ENCODE measurements at places on chromosomes 4 and X.
A peak's percentile ranks its signal among the peaks of the same experiment; 100 is the strongest.

DNA sequence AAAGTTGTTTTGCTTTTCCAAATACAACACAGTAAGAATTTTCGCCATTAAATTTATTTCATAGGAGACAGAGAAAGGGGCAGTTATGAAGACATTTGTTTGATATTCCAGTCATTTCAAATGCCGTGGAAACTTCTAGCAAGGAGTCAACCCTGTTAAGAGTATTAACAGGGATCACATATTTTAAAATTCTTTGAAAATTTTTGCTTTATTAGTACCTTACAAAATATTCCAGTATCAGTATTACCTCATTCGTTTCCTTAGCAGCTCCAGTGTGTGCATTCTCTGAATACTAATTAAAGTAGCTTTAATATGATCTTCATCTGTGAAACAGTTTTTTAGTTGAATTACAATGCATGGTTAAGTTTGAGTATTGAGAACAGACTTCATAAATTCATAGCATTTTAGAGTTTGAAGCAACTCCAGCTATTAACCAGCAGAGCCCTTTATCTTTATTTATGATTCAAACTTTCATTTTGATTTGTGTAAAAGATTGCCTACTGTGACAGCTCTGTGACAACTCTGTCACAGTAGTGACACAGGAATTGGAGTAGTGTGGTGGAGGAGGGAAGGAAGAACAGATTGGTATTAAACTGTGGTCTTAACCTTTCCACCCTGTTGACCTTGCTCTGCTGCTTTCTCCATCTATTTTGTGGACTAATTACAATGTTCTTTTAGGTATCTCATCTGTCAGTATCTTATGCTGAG is 86.3 kb downstream of the PDLIM5 start:
- no peak for DNase-seq

DNA sequence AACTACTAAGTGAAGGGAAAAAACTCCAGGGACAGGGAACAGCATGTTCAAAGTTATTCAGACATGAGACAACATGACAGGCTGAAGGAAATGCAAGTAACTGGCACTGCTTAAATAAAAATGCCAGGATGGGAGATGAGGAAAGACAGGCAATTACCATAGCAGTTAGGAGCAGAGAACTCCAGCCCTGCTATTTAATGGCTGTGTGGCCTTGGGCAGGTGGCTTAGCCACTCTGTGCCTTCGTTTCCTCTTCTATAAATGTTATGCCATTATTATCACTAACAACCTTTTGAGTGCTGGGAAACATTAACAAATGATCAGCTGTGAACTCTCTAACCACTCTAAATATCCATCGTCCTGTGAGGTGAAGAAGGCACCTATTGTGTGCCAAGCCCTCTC is 32.7 kb downstream of the PROM1 start:
- DNase-seq, result no peak

GRCh38 chr4:151804821-151805220 is 44.0 kb upstream of the GATB start:
- no peak for DNase-seq

DNA sequence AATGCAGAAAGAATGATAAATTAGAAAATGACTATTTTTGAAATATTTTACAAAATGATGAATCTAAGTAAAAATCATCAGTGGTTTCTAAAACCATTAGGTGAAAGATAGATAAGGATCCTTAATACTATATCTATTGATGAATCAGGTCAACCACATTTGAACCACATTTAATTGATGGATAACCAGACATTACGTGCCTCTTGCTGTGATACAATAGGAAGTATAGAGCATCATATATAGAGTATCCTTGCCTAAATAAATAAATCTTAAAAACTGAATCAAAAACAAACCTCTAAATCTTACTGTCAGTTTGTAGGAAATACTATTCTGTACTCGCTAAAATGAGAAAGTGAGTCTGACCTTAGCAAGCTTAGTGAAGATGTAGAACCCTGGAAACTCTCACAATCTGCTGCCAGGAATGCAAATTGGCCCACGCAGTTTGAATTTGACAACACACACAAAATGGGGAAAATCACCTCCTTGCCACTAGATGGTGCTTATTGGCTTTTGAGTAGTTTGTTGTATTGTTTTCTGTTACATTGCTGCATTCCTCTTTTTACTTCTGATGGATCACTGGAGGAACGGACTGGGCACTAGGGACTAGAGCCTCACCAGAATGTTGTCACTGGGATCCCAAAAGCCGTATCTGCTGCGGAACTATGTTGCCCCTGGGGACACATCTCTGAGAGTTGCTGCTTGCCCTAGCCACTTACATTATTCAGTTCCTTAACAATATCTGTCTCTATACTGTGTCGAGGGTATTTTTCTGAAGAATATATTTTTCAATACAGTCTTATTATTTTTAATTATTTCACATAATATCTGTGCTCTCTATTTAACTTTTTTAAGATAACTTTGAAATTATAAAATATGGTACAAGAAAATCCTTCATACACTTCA is 25.4 kb upstream of the SLAIN2 start:
- DNase-seq, result no peak

- DNase-seq, result no peak
These were observed 2582.2 kb downstream of the PCDH7 start for GRCh38 chr4:33302321-33302720.

GRCh38 chr4:137125011-137125410 is 407.3 kb downstream of the PCDH18 start:
- DNase-seq, result peak; percentile 23

DNA sequence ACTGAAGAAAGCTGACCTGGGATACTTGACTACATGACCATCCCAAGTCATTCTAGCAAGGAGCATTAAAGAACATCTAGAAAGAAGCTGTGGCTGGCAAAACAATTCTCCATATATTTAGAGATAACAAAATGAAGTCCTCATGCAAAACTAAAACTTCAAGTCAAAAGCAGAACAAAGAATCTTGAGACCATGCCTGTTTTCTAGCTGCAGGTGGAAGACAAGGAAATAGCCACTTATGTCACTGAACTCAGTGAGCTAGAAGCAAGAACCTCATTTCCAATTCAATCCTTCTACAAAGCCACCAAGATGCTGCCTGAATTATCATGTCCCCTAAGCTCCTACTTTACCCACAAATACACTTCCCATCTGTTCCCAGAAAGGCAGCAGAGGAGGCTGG is 13.8 kb downstream of the USP46 start:
- no peak for DNase-seq

GRCh38 chr4:87442889-87443288 is 20.5 kb downstream of the NUDT9 start:
- DNase-seq, result no peak

- no peak for DNase-seq
These were observed 321.7 kb downstream of the DHX15 start for GRCh38 chr4:24262616-24263015.

- no peak for DNase-seq
These were observed 20.8 kb downstream of the SH3BP2 start for GRCh38 chr4:2813446-2814405.

DNA sequence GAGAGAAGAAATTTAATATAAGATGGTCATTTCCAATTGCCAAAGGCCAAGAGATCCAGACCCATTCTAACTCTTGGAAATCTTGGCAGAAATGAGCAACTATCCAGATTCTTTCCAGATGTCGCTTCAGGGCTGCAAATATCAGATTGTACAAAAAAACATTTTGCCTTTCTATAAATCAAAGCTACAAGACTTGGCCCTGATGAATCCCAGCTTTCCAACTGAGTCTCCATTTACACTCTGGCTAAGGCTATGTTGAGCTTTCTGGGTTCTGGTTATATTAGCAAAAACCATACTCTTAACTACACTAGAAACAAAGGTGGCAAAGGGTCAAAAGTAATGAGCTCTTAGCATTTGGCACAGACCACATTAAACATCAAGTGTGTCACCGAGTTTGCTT is 345.8 kb downstream of the OPHN1 start:
- no peak for DNase-seq

GRCh38 chr4:8772499-8773123 is 99.0 kb downstream of the HMX1 start:
- DNase-seq, result no peak

GRCh38 chr4:48178931-48179330 is 44.9 kb upstream of the TXK start:
- DNase-seq, result no peak

DNA sequence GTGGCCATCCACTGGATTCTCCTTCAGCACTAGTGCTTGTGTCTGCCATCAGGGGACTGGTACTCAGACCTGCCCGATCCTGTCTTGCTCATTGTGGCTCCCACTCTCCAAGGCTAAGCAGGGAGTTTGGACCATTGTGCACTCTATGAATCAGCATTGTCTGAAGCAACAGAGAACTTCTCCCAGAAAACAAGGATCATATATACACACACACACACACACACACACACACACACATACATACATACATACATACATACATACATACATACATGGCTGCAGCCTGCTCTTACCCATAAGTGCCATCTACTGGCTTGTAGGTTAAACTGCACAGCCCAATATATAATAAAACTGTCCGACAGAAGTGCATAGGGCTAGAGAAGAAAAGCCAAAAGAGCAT is 345.3 kb upstream of the LCORL start:
- no peak for DNase-seq

GRCh38 chr4:101156619-101157310 is 190.6 kb downstream of the PPP3CA start:
- DNase-seq, result no peak

DNA sequence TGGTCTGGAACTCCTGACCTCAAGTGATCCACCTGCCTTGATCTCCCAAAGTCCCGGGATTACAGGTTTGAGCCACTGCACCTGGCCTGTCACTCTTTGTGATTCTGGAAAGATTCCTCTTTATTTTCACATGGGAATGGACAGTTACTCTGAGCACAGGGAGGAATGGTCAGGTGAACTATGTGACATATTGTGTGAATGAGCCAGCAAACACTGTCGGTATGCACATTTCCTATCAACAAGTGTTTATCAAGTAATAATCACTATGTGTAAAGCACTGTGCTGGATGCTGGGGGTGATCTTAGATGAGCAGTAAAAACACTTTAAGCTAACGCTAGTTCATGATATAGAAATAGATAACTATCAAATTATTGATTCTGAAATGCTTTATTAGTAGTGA is 97.5 kb downstream of the LIMCH1 start:
- no peak for DNase-seq

DNA sequence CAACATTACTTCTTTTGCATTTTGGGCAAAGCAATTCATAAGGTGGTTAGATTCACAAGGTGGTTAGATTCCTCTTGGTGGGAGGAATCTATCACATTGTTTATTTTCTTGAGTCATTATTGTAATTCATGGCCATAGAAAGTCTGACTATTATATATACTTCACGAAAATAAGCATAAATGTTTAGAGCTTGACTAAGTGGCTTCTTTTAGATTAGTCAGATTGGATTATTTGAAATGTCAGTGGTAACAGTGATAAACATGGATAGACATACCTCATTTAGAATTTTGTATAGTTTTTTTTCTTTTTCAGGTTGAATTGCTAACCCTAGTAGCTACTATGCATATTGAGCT is 24.9 kb upstream of the DYNLT3 start:
- no peak for DNase-seq

DNA sequence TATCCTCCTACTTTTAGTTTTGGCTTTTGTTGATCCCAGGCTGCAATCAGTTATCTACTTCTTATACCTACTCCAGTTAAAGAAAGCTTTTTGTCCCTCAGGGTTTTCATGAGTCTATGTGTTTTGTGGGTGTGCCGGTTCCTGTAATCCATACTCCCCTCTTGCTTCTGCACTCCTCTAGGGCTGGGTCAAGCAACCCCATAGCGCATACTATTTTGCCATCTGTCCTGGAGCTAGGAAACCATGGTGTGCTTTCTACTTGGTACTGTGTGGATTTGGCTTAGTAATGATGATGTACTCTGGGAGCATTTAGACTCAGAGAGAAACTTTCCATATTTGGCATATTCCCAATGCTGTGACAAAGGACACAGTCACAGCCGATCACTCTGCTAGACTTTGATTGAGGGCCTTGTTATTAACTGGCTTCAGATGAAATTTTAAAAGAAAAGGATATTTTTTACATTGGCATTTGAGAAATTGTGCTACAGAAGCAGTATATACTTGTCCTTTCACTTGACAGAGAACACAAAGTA is 86.1 kb upstream of the GRXCR1 start:
- DNase-seq, result no peak

- no peak for DNase-seq
These were observed 42.8 kb downstream of the ZNF81 start for GRCh38 chrX:47879463-47879862.

- peak; percentile 3 for DNase-seq
These were observed 3.0 kb downstream of the GPC4 start for GRCh38 chrX:133412246-133412645.

DNA sequence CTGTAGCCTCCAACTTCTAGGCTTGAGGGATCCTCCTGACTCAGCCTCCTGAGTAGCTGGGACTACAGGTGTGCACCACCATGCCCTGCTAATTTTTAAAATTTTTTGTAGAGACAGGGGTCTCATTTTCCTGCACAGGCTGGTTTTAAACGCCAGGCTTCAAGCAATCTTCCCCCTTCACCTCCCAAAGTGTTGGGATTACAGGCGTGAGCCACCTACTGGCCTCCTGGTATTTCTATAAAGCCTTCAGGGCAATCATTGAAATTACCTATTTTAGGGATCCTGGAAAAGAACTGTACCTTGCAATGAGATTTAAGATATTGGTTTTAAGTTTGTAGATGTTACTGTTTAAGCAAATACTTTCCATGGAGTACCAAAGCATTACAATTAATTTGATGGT is 13.5 kb upstream of the PLS3 start:
- DNase-seq, result no peak

- DNase-seq, result no peak
These were observed 203.6 kb downstream of the BANK1 start for GRCh38 chr4:101993842-101994775.

GRCh38 chr4:118817178-118817930 is 18.6 kb downstream of the SEC24D start:
- DNase-seq, result no peak

DNA sequence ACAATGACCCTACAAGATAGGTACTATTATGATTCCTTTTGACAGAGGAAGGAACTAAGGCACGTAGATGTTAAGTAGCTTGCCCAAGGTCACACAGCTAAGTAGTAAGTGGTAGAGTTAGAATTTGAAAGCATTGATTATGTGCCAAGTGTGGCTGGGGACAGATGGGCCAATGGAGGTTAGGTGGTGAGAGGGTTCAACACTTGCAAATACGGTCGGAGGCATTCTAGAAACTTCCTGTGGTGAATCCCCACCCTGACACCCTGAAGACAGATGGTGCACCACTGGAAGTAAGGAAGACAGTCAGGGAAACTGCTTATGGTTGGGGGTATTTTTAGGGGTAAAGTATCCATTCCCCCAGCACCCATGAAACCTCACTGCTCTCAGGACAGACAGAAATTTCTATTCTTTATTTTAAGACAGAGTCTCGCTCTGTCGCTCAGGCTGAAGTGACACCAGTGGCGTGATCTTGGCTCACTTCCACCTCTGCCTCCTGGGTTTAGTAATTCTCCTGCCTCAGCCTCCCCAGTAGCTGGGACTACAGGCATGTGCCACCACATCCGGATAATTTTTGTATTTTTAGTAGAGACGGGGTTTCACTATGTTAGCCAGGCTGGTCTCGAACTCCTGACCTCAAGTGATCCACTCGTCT is 142.5 kb downstream of the RASL11B start:
- DNase-seq, result no peak

- DNase-seq, result no peak
These were observed at the start of gene RPS6KA6 for GRCh38 chrX:84187533-84188319. TSS of gene RPS6KA6 (minus strand) at chrX:84188199. CDS start at chrX:84187899, 300 bp downstream.

- no peak for DNase-seq
These were observed 241.4 kb upstream of the GALNT7 start for GRCh38 chr4:172927096-172927814.

All from BJ (cell line).